ENCODE measurements at places on chromosomes 7 and 10.

GRCh38 chr10:97911217-97911616 is 61.6 kb downstream of the GOLGA7B start:
- DNase-seq: no peak

- DNase-seq: no peak
Observed at GRCh38 chr7:99242682-99243081, 30.0 kb upstream of the MYH16 start.

DNA sequence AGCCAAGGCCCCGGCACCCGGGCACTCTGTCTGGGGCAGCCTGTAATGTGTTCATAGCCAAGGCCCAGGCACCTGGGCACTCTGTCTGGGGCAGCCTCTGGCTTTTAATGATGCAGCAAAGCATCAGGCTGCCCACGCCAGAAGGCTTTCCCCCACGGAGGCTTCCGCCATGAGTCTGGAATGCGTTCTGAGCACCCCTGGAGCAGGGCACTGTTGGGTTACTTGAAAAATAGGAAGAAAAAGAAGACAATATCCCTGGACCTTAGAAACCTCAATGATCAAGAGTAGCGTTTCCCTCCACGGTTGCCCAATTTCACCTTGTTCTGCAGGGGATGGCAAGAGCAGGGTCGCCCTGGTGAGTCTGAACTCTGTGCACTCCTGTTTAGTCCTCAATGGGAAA is 565.0 kb downstream of the PTPRN2 start:
- DNase-seq: no peak

- DNase-seq: no peak
Observed at GRCh38 chr7:12884033-12884432, 196.6 kb downstream of the ARL4A start.

DNA sequence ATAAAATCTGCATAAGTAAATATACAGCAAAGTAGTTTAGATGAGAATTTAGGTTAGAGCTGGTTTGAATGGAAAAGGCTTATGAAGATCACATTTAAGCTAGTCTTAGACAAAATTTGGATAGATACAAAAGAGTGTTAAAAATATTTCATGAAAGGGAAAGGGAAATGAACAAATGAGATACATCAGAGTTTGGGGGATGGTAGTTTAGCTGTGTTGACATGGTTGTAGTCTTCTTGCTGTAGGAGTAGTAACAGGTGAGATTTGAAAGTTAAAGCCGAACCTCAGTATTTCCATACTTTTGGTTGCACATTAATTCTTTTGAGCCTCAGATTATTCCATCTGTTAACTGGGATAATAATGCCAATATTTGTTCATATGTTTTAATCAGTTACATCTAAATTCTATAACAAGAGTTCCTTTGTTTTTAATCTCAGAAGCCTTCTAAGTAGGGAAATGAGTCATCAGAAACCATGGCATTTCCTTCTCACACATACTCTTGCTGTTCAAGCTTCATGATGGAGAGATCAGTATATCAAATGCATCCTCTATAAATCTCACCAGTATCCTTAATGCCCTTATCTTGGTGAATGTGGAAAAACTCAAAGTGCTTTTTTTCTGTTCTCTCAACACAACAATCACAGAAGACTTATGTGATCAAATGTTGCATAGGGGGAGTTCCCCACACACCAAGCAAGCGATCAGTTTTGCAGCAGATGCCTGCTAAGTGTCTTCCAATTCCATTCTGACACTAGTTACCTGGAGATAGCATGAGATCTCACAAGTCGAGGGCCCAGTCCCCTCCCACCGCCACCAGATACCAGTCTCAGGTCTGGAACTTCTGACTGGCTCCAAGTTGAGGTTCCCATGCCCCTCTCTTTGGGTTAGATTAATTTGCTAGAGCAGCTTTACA is 84.7 kb downstream of the MAPK8 start:
- no peak for DNase-seq
